ENCODE measurements at places on chromosomes 11 and 22. TPM values are rescaled to one million over a fixed set of nuclear protein-coding genes. Genes with fewer than 3 reads are reported as not detected.

The PKP3 gene
- polyA plus RNA-seq: 0.09 TPM

The APOL5 gene
- polyA plus RNA-seq: not detected

The SF1 gene
- polyA plus RNA-seq: 121 TPM

The CYP2D6 gene
- 3.0 TPM for polyA plus RNA-seq

GRCh38 chr11:72452495-72452894, 18.2 kb upstream of the CLPB start:
- no peak for DNase-seq

DNA sequence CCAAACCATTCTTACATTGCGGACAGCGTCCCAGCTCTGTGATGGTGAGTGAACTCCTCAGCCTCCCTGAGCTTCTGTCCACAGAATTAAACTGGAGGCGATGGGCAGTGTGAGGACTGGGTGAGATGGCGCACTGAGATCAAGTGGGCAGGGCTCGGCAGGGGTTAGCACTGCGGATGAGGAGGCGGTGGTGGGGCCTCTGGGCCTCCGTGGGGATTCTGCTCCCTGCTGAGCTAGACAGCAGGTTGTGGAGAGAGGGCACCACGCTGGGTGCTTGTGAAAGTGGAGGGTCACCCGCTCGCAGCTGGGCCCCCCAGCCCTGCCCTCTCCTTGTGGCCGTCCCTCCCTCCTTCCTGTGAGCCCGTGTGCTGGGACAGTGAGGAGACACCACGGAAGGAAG, 25.6 kb upstream of the PARVG start:
- no peak for DNase-seq

DNA sequence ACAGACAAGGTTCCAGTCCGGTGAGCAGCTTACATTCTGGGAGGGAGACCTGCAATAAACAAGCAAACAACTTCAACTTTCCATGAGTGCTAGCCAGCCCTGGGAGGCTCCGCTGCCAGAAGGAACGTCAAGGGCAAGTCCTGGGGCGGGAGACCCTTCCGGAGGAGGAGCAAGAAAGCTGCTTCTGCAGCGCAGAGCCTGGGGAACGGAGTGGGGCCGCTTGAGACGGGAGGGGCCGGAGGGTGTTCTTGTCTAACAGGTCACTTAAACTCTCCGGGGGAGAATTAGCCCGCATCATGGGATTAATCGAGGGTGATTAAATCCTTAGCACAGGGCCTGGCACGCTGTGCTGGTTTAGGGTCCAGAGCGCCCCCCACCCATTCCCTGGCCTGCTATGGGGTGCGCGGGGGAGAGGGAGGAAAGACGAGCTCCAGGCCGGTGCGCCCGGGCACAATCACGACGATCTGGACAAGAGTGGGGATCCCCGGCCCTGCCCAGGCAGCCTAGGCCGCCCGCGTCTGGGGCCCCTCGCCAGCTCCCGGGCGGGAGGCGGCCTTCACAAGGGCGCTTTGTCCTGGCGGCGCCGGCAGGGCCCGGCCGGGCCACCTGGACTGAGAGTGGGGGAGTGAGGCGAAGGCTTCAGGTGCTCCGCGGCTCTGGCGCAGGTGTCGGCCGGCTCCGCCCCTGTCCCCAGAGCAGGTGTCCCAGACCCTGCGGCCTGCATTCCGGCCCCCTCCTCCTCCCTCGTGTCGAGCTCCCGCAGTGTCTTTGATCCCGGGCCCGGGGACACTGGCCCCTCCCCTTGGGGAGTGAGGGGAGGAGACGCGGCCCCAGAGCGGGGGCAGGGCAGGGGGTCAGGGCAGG, 663 bp upstream of the LARGE2 start:
- no peak for DNase-seq

DNA sequence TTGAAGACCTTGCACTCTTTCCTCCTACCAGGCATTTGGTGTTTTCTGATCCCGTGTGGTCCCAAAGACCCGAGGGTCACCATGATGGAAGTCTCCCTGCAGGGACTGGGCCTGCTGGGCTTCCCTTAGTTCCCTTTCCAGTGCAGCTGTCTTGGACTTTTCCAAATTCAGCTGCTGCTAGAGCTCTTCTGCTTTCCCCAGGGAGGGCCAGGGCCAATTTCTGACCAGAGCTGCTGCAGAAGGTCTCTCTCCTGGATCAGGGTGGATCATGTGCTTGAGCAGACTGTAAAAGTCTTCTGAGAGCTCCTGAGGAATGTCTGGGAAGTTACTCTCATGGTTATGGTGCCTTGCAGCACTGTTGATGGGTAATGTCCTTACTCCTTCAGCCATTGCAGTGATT, 23.2 kb downstream of the LDLRAD3 start:
- DNase-seq: no peak

Data from spleen (tissue), 13 donors.